ENCODE measurements at places on chromosomes 16 and 17.

DNA sequence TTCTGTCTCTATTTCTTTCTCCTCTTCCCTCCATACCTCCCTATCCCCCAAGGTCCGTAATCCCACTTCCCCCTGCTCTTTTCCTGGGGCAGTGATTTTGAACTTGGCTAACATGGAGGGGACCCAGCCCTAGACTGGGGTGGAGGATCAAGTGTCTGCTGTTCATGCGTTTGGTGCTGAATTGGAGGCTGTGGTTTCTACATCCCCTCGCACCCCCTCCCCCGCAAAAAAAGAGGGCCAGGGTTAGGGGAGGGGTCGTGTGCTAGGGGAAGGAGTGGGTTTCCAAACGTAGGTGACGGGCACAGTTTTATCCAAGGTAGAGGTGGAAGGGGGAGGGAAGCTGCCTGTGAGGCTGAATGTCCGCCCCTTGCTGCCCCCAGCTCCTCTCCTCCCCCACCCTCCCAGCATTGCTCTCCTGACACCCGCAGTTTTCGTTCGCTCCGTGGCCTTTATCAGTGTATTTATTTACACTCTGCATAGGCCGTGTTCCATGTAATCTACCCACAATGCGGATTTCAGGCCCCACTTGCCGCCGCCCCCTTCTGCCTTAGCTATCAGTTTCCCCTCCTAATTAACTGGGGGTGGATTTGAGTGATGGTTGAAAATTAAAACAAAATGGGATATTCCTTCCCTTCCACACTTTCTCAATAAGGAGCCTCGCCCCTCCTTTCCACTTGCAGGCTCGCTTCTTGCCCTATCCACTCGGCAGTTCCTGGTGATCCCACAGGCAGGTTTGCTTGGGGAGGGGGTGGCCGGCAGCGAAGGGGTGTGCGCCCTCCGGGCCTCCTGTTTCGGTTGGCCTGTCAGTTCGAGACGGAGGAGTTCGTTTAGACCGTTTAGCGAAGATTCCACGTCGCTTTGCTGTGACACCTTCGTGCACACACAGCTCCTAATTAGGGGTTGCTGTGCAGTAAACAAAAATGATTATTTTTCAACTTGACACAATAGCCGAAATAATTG, 2.0 kb downstream of the GNAO1 start:
- peaks cover 64% of the 10 kb centered on the region for H3K27me3 ChIP-seq
- no peak for DNase-seq
- H3K27ac ChIP-seq, result no peak overlapping the region
- H3K4me3 ChIP-seq, result no peak overlapping the region
- H3K36me3 ChIP-seq, result no peaks in the 10 kb centered on the region
- peaks cover 10% of the 10 kb centered on the region for H3K4me1 ChIP-seq

DNA sequence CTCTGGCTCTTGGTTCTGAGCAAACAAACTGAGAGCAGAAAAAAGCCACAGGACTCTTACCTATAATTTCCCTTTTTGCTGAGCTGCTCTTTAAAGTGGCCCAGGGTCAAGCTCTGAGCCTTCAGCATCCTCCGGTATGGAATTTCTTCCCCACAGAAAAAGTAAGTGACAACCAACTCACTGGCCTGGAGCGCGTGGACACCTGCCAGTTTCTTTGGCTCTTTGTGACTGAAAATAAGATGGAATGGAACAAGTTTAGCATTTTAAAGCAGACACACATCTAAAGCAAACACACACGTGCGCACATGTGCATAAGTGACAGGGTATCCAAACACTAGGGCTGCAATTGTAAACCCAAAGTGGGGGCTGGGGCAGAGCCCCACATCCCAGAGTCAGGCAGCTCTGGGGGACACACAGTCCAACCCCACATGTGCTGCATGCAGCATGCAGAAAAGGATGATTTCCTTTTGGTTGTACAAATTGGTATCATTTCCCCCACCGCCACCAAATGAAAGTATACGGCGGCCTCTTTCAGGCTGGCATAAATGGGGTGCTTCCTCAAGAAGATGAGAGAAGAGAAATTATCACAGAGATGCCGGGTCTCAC, 27.5 kb downstream of the AXIN2 start:
- no peak for DNase-seq
- H3K4me3 ChIP-seq, result no peak overlapping the region
- H3K27ac ChIP-seq, result no peak overlapping the region
- no peaks in the 10 kb centered on the region for H3K36me3 ChIP-seq
- peaks cover 45% of the 10 kb centered on the region for H3K4me1 ChIP-seq
- H3K27me3 ChIP-seq, result no peaks in the 10 kb centered on the region

DNA sequence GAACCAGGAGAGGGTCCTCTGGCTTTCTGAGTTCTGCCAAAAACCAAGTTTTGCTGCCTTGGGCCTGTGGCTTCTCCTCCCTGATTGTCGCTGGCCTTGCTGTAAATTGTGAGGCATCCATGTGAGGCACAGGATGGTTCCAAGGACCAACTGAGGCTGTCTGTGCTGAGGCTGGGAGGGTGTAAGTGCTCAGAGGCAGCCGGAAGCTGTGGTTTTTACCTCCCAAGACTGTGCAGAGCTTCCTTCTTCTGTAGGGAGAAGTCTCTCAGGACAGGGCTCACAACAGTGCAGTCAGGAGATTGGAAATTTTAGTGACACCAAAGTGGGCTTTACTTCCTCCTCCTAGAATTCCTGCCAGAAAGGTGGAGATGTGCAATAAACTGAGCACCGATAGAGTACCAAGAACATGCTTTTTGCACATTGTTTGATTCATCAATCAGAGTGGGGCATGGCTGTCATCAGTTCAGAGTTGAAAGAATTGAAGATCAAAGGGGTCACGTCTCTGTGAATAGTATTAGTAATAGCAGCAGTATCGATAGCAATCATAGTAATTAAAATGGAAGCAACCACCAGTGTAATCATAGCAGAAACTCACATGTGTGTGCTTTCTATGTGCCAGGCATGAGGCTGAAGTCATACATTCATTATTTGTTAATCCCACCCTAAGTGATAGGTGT, 467.1 kb downstream of the WWOX start:
- no peaks in the 10 kb centered on the region for H3K4me1 ChIP-seq
- no peak for DNase-seq
- no peaks in the 10 kb centered on the region for H3K27me3 ChIP-seq

DNA sequence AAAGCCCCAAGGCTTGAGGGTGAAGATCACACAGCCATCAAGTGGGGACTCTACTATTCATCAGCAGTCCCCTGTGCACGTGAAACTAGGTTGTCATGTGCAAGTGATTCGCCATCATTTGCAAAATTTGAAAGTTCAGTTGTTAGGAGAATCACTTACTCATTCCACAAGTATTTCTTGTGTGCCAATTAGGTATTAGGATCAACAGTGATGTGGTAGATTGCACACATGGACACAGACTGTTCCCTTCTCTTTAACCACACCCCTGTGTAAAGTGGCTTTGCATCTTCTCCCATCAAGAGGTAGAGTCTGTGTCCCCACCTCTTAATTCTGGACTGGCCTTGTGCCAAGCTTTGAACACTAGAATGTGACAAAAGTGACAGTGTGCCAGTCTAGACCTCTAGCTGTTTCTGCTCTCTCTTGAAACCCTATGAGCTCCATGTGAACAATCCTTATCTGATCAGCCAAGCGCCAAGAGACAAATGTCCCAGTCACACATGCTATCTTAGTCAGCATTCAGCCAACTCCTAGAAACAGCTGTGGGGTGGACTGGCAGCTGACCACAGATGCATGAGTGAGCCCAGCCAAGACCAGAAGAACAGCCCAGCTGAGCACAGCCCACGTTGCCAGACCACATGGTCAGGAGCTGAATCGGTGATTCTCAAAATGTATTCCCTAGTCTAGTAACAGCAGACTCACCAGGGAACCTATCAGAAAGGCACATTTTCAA, 31.5 kb upstream of the SHISA9 start:
- no peak for DNase-seq
- H3K27me3 ChIP-seq, result peaks cover 7% of the 10 kb centered on the region
- no peak overlapping the region for H3K4me3 ChIP-seq
- H3K27ac ChIP-seq, result no peak overlapping the region
- no peaks in the 10 kb centered on the region for H3K36me3 ChIP-seq

DNA sequence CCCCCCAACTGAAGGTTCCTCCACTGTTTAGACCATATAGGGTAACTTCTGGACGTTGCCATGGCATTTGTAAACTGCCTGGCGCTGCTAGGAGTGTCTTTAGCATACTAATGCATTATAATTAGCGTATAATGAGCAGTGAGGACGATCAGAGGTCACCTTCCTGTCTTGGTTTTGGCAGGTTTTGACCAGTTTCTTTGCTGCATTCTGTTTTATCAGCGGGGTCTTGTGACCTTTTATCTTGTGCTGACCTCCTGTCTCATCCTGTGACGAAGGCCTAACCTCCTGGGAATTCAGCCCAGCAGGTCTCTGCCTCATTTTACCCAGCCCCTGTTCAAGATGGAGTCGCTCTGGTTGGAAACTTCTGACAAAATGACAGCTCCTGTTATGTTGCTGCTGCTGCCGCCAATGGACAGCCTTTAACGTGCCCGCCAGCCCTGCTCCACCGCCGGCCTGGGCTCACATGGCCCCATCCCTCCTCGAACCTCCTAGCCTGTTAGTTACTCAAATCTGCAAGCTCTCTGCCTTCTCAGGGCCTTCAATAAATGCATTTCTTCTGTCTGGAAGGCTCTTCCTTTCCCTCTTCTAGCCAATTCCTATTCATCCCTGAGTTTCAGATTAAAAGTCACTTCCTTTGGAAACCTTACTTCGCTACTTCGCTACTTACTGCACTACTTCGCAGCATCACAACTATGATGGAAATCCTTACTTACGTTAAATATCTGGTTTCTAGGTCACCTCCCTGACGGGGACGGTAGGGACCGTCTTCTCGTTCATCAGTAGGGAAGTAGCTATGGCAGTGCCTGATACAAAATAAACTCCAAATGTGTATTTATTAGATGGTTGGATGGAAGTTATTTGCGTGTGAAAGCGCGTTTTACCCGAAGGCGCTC, 640 bp upstream of the NAGLU start:
- H3K36me3 ChIP-seq, result peaks cover 22% of the 10 kb centered on the region
- peak overlapping the region; percentile 93 for H3K27ac ChIP-seq
- peak overlapping the region; percentile 77 for H3K4me3 ChIP-seq
- no peak for DNase-seq
- peaks cover 10% of the 10 kb centered on the region for H3K4me1 ChIP-seq

DNA sequence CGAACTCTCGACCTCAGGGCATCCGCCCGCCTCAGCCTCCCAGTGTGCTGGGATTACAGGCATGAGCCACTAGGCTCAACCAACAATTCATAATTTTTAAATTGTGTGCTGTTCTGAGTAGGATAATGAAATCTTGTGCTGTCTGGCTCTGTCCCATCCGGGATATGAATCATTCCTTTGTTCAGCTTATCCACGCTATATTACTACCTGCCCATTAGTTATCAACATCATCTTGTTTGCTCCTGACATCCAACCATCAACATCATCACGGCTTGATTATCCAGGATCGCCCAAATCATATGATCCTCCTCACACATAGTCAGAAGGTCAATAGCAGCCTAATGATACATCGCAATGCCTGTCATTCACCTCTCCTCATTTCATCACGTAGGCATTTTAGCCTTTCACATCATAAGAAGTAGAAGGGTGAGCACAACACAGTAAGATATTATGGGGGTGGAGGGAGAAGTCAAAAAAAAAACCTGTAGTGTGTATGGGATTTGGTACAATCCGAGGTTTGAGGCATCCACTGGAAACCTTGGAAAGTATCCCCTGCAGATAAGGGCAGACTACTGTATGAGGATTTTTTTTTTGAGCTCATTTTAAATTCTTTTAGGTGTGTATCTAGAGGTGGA, 77.0 kb upstream of the SIAH1 start:
- peaks cover 12% of the 10 kb centered on the region for H3K4me1 ChIP-seq
- H3K36me3 ChIP-seq, result no peaks in the 10 kb centered on the region
- no peaks in the 10 kb centered on the region for H3K27me3 ChIP-seq
- no peak overlapping the region for H3K27ac ChIP-seq

GRCh38 chr17:44236444-44236991, 17.0 kb upstream of the UBTF start:
- H3K4me1 ChIP-seq, result no peaks in the 10 kb centered on the region
- no peaks in the 10 kb centered on the region for H3K27me3 ChIP-seq
- H3K4me3 ChIP-seq, result no peak overlapping the region
- no peak overlapping the region for H3K27ac ChIP-seq

DNA sequence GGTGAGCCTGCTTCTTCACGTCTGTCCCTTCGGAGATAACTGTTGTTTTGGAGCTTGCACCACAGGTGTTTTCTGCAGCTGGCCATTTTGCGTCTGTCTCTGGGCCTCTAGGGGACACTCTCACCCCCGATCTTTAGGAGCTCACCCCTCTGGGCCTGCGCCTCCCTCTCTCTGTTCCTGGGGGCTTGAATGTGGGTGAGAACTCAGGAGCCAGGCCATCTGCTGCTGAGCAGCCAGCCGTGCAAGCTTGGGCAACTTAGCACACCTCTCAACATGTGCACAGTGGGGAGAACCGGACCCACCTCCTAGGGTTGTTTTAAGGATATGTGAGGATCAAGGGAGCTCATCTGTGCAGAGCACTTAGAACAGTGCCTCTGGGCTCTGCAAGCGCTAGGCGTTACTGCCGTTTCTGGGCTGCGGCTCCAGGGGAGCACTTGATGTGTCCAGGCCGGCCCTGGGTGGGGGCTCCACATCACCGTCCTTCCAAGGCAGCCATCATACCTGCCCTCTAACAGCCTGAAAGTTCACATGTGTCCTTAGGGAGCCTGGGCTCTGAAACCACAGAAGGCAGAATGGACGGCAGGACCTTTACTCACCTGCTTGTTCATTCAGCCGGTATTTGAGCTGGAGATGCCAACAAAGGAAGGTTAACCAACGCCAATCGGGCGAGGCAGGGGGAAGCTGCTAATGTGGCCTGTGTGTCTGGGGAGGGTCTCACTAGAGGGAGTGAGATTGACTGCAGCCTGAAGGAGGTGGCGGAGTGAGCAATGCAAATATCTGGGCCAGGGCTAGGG, 66.3 kb downstream of the MRC2 start:
- no peak overlapping the region for H3K4me3 ChIP-seq
- no peak for DNase-seq
- H3K36me3 ChIP-seq, result no peaks in the 10 kb centered on the region
- H3K27me3 ChIP-seq, result no peaks in the 10 kb centered on the region
- no peak overlapping the region for H3K27ac ChIP-seq

DNA sequence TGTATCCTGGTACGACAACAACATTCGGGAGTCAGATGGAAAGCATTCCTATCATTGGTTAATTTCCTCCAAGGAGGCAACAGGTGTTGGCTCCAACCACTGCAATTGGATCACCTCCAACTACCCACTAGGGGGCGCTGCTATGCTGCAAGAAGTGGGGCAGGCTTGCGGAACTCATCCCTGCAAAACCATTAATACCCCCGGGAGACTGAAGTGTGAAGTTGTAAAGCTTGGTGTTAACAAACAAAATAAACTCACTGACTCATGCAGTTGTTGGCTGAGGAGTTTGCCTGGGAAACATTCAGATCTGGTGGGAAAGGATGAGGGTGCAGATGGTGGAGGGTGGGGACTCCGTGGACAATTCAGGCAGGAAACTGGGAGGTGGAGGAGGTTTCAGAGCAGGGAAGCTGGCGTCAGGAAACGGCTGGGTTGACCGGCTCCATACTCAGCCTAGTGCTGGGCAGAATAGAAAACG, 84.9 kb downstream of the HS3ST2 start:
- no peaks in the 10 kb centered on the region for H3K36me3 ChIP-seq
- no peak for DNase-seq
- H3K27me3 ChIP-seq, result no peaks in the 10 kb centered on the region

- no peak overlapping the region for H3K27ac ChIP-seq
- DNase-seq, result no peak
- H3K36me3 ChIP-seq, result no peaks in the 10 kb centered on the region
These were observed 25.0 kb downstream of the WIPI1 start for GRCh38 chr17:68432086-68432864.

- DNase-seq, result no peak
- H3K4me1 ChIP-seq, result no peaks in the 10 kb centered on the region
- H3K36me3 ChIP-seq, result no peaks in the 10 kb centered on the region
- no peak overlapping the region for H3K27ac ChIP-seq
- no peaks in the 10 kb centered on the region for H3K27me3 ChIP-seq
- no peak overlapping the region for H3K4me3 ChIP-seq
These were observed 66.6 kb upstream of the AXIN2 start for GRCh38 chr17:65627891-65628643.
